ENCODE measurements at places on chromosomes 2 and 18.

DNA sequence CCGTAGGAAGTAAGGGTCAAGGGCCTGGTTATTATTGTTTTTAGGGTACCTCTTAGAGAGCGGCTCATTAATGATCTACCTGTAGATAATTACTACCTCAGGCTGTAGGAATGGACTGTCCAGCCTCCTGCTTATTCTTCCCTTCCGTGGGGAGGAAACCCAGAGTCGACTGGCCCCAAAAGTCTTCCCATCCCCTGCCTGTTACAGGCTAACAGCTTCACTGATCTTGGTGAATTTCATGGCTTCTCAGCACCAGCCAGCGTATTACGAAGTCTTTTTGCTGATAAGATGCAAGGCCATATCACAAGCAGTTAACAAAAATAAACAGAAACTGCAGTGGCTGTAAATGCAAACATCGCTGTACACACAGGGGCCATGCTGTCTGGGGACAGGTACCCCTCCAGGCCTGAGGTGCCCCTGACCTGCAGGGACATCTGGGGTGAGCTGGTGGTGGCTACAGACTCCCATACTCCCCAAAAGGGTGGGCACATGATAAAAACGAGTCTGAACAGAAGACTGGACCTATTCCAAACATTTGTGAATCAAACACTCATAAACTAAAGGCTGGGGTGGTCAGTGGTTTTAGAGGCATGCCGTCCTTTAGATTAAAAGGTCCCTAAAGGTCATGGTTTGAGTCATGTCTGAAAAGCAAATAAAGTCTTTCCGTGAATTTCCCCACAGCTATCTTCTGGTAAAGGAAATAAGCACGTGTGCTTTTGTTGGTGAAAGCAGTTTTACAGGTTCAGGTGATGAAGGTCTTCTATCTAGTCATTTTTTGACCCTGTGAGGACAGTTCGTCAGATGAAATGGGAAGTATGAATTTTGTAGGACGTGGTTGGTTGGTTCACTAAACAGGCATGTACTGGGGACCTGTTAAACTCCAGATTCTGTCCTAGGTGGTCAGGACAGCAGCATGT, 36.7 kb downstream of the TTC39C start:
- no peak for DNase-seq

- DNase-seq: peak; percentile 25
These were observed 24.6 kb downstream of the FECH start for GRCh38 chr18:57561728-57562423.

DNA sequence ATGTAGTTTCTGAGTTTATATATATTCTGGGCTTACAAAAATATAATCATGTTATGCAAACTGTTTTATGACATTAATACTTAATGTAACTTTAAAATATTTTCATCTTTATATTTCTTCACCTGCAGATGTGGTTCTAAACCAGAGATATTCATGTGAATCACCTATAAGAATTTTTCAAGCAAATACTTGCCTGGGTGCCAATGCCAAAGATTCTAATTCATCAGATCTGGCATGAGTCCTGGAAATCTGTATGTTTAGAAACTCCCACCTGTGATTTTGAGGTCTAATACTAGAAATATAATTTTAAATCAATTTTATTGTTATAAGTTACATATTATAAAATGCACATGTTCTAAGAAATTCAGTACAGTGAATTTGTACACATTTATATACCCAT, 19.9 kb upstream of the DNAH6 start:
- no peak for DNase-seq

DNA sequence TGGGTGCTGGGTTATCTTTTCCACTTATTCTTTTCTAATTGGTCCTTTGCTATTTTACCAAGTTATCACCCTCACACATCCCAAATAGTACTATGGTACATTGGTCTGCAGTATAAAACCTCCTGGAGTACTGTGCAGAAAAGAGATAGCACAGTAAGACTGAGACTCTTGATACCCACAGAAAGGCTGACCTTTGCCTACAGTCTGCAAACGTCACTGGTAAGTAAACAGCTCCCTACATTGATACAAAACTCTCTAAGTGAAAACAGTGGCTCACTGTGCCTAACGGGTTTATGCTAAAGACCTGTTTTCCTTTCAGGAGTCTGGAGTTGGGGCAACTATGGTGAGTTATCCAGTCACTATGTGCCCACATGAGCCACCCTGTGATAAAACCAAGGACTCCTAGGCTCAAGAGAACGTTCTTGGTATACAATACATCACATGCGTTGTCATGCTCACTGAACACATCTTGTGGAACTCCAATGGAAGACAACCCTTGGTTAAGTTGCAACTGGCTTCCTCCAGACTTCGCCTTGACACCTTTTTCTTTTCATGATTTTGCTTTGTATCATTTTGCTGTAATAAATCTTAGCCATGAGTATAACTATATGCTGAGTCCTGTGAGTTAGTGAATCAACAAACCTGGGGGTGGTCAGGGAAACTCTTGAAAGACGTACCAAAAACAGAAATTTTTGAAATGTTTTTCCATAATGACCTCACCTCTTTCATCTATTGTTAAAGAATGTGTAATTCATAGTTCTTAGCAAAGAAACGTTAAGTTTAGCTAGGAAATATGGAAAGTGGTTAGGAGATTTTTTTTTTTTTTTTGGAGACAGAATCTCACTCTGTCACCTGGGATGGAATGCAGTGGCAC, 104.9 kb downstream of the C2orf74 start:
- no peak for DNase-seq

DNA sequence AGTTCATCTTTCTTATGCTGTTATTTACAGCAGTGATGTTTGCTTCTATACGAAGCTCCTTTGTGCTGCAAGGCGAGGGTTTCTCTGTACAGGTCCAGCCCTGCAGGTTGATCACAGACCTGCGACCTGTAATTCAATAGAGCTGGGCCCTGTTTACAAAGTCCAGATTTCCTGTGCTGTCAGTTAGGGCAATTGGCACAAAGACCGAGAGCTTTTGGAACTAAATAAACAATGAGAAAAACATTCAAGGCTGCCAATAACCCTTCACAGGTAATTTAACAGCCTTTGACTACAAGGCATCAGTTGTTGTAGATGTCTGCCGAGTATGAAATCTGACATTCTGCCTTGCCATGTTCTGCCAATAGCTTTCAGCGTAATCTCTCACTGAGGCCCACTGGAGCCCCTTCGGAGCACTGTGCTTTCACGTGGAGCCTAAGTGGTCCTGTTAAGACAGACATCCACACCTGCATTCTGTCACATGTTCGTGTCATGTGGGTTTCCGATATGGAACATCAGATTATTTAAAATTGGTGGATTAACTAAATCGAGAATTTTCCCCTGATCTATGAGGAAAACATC, 232.5 kb downstream of the PTGR3 start:
- DNase-seq: no peak

- no peak for DNase-seq
These were observed 376.3 kb downstream of the ARHGAP15 start for GRCh38 chr2:143505542-143505941.

DNA sequence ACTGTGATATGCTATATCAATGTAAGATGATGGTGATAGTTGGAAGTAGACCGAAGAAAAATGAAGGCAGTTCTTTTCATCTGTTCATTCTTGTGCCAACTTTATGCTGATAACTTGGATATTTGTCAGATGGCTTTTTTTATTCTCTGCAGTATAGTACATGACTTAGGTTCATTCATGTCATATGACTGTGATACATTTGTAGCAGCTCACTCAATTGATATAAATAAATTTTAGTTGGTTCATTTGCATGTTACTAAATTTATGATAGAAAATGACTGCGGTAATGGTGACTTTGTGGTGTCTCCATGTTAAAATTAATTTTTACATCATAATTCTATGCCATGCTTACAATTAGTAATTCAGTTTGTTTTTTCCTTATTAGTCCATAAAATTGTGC, 7.1 kb downstream of the UBXN2A start:
- no peak for DNase-seq

GRCh38 chr2:50490991-50491390, 540.9 kb downstream of the NRXN1 start:
- no peak for DNase-seq

- DNase-seq: no peak
These were observed 18.9 kb downstream of the TGIF1 start for GRCh38 chr18:3468833-3469232.

DNA sequence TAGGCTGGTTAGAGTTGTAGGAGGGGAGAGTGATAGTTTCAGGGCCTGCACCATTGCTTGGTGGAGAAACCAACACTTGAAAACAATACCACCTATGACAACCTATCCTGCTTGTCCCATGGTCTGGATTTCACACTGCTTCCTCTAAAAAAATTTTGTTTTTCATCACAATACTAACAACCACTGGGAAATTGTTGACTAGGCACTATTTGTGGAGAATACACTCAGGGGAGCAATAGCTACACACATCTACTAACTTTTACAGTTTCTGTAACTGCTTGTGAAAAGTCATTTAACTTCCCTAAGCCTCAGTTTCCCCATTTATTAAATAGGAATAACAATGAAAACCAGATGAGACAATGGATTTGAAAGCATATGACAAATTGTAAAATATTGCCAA, 4.1 kb upstream of the CRYGB start:
- no peak for DNase-seq

- DNase-seq: no peak
These were observed 250.5 kb downstream of the DSC3 start for GRCh38 chr18:30792051-30792450.

GRCh38 chr2:74603282-74604000, 44.7 kb downstream of the M1AP start:
- DNase-seq: no peak

DNA sequence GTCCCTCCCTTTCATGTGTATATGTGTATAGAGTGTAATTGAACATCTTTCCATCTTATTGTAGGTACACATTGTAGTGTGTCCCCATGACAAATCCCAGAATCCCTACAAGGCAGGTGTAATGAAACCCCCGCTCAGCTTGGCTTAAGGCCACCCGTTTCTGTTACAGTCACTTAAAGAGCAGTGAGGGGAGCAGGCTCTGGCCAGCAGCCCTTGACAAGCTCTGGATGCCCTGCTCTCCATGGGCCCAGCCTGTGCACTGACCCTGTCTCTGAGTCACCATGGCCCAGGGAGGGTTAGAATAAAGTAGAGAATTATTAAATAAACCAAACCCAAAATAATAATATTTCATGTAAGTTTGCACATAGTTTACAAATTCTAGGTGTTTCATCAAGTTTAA, 17.2 kb upstream of the MAL start:
- DNase-seq: no peak

GRCh38 chr2:180690611-180691010, 289.8 kb upstream of the UBE2E3 start:
- no peak for DNase-seq

DNA sequence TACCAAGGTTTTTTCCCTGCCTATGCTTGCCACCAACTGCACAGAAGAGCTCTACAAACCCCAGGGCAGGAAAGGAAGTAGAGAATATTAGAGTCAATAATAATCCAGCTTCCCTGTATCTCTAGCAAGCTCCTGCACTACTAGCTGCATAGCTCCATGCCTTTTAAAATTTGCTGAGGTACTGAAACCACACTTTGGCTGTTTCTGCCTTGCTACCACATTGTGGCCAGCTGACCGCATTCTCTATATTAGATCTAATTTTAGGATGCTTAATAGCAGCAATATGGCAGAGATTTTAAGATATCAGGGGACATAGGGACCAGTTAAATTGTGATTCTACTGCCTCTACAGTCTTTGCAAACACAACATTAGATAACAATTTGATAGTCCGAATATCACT, 534.6 kb downstream of the MBD2 start:
- DNase-seq: no peak

DNA sequence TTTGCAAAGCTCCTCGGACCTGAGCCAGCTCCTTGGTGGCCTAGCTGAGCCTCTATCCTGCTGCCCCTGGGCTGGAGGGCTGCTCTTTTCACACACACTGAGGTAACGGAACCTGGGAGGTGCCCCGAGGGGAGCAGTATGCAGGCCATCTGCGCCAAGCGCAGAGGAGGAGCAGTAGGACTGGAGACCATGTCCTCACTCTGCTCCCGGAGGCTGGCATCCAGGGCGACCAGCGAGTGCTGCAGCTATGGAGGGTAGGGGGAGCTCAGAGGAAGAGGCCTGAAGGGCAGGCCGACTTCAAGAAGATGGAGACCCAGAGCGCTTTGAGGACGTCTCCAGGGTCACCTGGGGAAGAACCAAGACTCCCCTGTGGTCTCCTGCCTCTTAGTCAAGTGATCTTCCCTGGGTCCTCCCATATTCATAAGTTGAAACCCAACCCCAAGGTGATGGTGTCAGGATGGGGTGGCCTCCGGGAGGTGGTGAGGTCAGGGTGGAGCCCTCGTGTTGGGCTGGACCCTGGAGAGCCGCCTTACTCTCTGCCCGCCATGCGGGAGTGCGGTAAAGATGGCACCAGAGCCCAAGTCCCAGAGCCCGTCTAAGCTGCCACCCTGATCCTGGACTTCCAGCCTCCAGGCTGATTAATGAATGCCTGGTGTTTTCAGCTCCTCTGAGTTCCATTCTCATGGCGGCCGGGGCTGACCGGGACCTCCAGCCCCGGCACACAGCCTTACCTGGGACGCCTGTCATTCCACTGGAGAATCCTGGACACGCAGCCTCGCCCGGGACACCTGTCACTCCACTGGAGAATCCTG, 160.7 kb downstream of the NDUFA10 start:
- no peak for DNase-seq

DNA sequence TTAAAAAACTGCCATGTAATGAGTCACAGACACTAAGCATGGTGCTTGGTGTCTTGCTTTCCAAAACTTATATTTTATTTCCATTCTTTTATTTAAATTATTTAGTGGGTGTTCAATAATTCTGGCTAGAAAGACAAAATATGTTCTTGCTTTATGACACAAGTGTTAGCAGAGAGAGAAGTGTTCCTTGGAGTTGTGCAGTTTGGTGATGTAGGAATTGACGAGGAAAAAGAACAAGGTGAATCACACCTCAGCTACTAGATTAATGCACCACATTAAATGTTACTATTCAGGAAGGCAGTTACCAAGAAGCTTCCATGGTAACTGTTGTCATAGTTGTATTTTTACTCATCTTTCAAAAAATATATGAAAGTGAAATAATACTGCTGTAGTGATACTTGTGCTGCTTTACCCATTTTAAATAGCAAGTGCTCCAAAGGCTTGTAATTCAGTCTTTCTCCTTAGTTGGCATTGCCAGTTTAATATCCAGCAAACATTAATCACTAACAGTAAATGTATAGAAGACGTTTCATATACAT, 28.3 kb downstream of the ADAM23 start:
- DNase-seq: no peak

GRCh38 chr2:188931361-188931760, 42.8 kb upstream of the COL3A1 start:
- DNase-seq: no peak

DNA sequence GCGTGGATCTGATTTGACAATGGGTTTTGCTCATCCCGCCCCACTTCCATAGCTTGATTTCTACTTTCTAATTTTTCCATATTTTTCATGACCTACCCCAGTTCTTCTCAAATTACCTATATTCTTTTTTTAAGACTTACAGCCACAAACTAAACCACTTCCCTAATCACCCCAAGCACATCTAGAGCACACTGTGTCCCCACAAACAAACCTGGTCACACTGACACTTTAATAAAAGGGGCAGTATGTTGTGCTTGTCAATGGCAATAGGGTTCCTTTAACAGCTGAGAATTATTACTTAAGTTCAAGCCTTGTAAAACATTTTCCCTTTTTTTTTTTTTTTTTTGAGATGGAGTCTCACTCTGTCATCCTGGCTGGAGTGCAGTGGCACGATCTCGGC, 47.1 kb downstream of the MREG start:
- DNase-seq: no peak
